ENCODE measurements at places on chromosomes 5 and 9.
A peak's percentile ranks its signal among the peaks of the same experiment; 100 is the strongest.

- DNase-seq: no peak
Observed at GRCh38 chr5:59107692-59108091, 524.8 kb downstream of the RAB3C start.

DNA sequence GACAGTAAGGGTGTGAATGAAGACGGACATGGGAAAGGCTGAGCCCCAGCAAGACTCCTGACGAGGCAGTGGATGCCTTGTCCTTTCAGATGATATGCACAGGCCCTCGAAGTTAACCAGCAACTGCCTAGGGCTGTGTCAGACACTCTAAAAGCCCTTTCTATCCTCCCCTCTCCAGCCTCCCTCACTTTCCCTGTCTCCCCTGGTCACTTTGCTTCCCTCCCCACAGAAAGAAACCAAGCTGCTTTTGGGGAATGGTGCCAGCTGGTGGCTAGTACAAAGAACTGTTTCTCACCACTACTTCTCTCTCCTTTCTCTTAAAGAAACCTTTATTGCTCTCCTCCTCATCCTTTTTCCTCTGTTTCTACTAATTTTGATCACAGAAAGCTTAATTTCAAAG, 21.4 kb downstream of the LHFPL2 start:
- no peak for DNase-seq

DNA sequence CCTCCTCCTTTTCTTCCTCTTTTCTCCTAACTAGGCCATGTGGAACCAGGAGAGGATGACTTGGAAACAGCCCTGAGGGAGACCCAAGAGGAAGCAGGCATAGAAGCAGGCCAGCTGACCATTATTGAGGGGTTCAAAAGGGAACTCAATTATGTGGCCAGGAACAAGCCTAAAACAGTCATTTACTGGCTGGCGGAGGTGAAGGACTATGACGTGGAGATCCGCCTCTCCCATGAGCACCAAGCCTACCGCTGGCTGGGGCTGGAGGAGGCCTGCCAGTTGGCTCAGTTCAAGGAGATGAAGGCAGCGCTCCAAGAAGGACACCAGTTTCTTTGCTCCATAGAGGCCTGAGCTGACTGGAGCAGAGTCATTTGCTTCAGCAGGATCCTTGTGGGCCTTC, 13.7 kb downstream of the NUDT2 start:
- DNase-seq: no peak

- no peak for DNase-seq
Observed at GRCh38 chr5:2187687-2188086, 305.0 kb upstream of the IRX4 start.

GRCh38 chr5:132628814-132629213, 29.2 kb upstream of the IL13 start:
- no peak for DNase-seq

DNA sequence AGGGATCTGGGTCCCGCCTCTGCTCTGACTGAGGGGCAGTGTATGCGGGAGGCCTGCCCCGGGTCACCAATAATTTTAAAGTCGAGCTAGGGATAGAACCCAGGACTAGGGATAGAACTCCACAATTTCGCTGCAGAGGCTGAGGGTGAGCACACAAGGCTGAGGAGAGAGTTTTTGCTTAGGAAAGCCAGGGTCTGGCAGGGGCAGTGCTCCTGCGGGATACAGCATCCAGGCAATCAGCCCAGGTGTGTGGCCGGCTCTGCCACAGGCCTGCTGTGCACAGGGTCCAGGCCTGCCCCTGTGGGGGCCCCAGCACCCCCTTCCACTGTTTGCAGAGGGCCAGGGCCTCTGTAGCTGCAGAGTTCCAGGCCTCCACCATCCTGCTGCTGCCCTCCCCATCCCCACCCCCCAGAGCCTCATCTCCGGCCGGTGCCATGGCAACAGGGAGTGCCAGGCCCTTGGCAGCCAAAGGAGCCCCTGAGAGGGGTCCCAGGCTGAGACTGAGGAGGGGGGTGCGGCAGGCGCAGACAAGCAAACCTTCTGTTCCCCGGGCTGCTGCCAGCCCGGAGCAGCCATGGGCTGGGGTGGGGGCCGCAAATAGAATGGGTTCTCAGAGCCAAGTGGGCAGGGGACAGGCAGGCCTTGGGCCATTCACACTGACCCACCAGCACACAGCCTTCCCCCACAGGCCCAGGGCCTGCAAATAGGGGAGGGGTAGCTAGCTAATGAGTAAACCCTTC, 8.6 kb downstream of the PDGFRB start:
- DNase-seq: no peak

GRCh38 chr5:132641841-132642240, 16.1 kb upstream of the IL13 start:
- no peak for DNase-seq

DNA sequence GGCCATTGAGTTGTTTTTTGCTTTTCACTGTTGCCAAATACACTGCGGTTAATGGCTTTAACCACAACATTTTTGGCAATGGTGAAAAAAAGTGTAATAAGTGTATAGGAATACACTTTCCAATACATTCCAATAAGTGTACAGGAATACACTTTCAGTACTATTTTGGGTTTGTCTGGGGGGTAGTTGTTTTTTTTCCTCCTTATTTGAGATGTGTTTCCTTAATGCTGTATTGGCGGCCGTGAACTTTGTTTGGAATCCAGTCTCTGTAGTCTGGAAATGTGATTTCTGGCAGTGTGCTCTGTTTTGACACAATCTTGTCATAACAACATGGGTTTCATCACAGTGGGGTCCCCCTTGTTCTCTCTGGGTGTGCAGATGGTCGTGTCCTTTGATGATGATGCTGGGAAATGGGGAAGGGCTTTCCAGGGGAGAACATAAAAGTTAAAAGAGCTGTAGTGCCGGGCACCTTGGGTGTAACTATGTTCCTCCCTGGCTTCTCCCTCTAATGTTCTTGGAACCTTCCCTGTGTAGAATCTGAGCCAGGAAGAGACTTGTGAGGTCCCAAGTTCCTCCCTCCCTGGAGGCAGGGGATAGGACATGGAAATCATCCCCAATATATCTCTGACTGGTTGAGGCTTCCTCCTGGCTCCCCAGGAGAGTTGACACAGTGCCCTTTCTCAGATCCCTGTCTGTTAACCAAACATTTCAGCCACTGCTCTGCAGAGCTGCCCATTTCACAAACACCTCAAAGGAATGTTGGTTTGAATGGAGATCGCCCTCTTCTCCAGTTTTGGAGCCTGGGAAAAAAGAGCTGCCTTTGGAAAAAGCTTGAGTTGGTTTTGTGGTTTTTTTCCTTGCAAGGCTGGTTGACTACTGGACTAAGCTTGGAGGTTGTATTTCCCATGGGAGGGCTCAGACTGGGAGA, 44.8 kb downstream of the RCL1 start:
- DNase-seq: peak; percentile 90

DNA sequence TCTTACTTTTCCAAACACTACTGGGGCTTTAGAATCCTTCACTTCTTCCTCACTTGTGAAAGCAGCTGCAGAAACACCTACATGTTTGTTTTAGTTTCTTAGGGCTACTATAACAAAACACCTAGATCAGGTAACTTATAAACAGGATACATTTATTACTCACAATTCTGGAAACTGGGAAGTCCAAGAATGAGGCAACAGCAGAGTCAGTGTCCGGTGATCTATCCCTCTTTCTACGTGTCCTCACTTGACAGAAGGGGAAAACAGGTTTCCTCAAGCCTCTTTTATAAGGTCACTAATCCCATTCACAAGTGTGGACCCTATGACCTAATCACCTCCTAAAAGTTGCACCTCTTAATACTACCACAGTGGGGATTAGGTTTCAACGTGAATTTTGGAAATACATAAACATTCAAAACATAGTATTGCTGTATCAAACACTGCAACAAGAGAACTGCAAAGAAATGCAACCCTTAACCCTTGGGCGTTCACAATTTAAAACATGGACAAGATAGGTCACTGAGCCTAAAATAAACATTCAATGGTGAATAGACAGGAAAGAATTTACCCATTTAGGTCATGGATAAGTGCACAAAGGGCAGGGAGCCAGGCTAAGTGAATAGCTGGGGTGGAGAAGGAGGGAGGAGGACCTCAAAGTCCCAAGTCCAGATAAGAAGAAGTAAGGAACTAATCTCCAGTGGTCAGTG, 104.3 kb downstream of the PIK3R1 start:
- DNase-seq: no peak

GRCh38 chr5:78618303-78618702, 30.3 kb downstream of the LHFPL2 start:
- no peak for DNase-seq

- DNase-seq: no peak
Observed at GRCh38 chr9:98596486-98596885, 112.2 kb downstream of the GABBR2 start.

GRCh38 chr9:85213650-85214607, 527.8 kb downstream of the AGTPBP1 start:
- DNase-seq: no peak

DNA sequence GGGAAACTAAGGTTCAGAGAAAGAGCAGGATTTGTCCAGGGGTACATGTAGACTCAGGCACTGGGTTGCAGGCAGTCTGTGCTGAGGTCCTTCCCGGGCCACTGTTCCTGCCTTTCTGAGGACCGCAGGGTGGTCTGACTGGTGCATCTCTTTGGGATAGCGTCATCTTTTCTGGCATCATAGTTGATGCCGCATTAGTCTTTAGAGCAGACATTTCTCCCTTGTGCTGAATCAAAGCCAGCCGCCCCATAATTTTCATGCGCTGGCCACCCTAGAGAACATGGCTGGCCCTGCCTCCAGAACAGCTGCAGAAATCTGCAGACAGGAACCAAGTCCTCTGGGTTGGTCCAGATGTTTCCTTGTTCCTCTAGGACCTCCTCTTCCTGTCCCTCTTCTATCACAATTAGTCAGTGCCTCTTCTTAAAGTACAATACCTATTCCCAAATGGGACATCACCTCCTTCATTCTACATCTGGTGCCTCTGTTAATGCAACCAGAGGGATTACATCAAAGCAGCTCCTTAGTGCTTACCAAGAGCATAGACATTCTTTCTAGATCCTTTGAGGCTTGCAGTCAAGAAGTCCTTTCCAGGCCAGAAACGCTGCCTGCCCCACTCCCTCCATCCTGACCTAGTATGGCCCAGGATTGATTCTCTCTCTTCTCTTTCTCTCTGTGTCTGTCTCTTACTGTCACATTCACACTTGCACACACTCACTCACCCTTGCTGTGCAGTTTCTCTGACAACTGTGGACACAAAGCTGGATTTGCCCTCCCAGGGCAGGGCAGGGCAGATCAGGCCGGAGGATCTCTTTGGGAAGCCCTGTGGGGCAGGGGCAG, 42.0 kb upstream of the ORM1 start:
- DNase-seq: no peak

- no peak for DNase-seq
Observed at GRCh38 chr9:111458139-111459009, 25.8 kb downstream of the ECPAS start.

- DNase-seq: no peak
Observed at GRCh38 chr5:172473427-172473826, 19.1 kb upstream of the SH3PXD2B start.

Measured in brain microvascular endothelial cell (primary cell).